ENCODE measurements at places on chromosomes 13 and 19.

DNA sequence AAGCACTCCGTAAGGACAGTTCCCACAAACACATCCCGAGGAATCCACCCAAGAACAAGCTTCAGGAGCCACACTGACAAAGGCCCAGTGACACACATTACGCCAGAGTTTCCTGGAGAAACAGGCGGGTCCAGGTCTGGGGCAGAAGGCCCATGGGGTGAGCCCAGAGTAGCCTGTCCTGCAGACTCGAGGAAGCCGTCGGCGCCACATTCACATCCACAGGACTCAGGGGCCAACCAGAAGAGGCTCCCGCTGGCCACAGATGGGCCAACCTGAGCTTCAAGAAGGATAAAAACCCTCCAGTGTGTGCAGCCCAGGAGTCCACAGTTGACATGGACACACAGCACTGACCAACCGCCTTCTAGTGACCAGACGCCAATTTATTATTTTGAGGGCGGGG, 31.3 kb downstream of the GRTP1 start:
- DNase-seq: no peak

- DNase-seq: no peak
These were observed 90.3 kb downstream of the LRCH1 start for GRCh38 chr13:46643165-46643777.

- DNase-seq: no peak
These were observed 448.3 kb downstream of the EFNB2 start for GRCh38 chr13:106087201-106087600.

DNA sequence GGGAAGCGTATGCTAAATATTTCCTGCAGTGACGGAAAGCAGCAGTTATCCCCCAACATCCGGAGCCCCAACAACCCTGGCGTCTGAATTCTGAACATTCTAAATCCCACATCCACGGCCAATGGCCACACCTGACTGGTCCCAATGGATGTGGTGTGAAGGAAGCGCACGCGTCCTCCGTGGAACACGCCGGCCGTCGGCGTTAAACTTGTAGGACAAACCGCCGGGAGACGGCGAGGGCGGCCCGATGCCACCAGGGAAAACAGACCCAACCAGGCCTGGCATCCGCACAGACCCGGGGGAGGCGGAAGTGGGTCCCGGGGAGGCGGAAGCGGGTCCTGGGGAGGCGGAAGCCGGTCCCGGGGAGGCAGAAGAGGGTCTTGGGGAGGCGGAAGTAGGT, 3.2 kb downstream of the SHC2 start:
- no peak for DNase-seq

DNA sequence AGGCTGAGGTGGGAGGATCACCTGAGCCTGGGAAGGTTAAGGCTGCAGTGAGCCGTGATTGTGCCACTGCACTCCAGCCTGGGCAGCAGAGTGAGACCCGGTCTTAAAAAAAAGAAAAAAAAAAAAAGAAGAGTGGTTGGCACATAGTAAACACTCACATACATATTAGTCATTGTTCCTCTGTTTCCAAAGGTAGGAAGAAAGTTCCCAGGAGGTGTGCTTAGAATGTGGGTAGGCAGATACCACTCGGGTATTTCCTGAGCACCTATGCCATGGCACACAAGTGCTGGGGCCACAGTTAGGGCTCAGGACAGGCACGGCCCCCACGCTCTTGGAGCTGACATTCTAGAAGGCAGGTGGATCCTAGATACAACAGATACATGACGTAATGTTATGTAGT, 41.4 kb downstream of the SIPA1L3 start:
- no peak for DNase-seq

GRCh38 chr19:44745341-44745831, 3.1 kb upstream of the BCL3 start:
- DNase-seq: peak; percentile 88

Measured in fibroblast of skin of scalp (primary cell).